Activated naive CD4-positive, alpha-beta T cell treated with anti-CD3 and anti-CD28 coated beads, Interleukin-2, amount 10 ng/mL, durations not matched to agents 7 days and 5 days (primary cell): ENCODE measurements at places on chromosomes 2 and 18.

DNA sequence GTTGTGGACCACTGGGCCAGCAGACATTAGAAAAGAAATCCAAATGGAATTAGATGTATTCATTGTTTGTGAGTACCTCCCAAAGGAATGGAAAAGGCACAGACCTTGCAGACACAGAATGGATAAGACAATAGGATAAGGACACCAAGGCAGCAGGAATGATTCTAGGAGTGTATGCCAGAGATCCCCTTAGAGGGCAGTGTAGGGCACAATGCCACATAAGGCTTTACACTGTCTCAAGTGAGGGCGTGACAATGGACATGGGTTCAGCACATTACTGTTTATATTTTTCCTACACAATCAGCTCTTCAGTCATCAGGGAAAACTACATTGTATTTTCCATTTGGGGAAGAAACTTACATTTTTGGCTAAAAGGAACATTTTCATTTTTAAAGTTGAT, 250.9 kb downstream of the PTH2R start:
- no peak overlapping the region for H3K27ac ChIP-seq
- DNase-seq, result no peak
- no peak overlapping the region for H3K4me3 ChIP-seq
- no peaks in the 10 kb centered on the region for H3K27me3 ChIP-seq
- no peaks in the 10 kb centered on the region for H3K4me1 ChIP-seq
- H3K36me3 ChIP-seq, result no peaks in the 10 kb centered on the region

DNA sequence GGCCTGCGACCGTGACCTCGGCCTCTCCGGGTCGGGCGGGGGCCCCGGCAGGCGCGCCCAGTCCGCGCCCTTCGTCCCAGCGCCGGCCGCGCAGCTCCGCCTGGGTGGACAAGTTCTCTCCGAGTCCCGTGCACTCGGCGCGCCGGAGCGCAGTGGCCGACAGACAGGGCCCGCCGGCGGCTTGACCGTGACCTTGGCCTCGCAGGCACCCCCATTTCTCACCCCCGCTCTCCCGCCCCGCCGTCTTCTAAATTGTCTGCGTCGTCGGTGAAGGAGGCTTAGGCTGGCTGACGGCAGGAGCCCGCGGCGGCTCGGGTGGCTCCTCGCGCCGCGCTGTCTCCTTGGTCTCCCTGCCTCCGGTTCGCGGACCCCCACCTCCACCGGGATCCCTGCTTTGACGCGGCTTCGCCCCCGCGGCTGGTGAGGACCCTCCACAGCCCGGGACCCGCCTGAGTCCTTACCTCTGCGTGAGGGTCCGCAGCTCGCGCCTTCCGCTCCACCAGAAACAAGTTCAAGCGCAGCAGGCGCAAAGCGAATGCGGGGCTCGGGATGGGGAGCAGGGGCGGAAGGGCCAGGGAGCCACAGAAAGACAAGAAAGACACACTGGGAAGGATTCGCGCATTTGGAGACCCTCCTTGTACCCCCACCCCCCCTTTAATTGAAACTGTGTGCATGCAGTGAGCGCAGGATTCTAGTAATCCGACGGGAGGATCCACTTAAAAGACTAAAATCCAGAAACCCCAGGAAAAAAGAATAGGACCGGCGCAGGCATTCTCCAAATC, 4.0 kb downstream of the PTGR3 start:
- H3K4me1 ChIP-seq, result peaks cover 39% of the 10 kb centered on the region
- H3K4me3 ChIP-seq, result peak overlapping the region; percentile 62
- DNase-seq, result no peak
- H3K27me3 ChIP-seq, result peaks cover 44% of the 10 kb centered on the region

- H3K4me3 ChIP-seq, result no peak overlapping the region
- H3K36me3 ChIP-seq, result no peaks in the 10 kb centered on the region
- peaks cover 58% of the 10 kb centered on the region for H3K27me3 ChIP-seq
- DNase-seq, result no peak
These were observed 7.0 kb downstream of the ASAP2 start for GRCh38 chr2:9213477-9214051.

DNA sequence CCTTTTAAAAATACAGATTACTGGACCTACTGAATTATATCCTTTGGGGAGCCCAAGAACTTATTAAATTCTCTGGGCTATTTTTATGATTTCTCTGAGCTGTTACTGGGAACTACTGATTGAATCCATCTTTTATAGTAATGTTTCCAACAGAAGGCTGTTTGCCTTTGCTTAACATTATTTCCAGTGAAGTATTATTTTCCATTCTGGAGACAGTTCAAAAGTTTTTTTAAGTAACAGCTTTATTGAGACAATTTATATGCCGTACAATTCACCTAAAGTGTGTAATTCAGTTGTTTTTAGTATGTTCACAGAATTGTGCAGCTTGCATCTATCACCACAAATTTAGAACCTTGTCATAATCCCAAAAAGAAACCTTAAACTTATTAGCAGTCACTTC, 100.6 kb downstream of the BABAM2 start:
- peaks cover 38% of the 10 kb centered on the region for H3K4me1 ChIP-seq
- H3K27ac ChIP-seq, result no peak overlapping the region
- no peaks in the 10 kb centered on the region for H3K27me3 ChIP-seq
- H3K4me3 ChIP-seq, result no peak overlapping the region
- no peak for DNase-seq

DNA sequence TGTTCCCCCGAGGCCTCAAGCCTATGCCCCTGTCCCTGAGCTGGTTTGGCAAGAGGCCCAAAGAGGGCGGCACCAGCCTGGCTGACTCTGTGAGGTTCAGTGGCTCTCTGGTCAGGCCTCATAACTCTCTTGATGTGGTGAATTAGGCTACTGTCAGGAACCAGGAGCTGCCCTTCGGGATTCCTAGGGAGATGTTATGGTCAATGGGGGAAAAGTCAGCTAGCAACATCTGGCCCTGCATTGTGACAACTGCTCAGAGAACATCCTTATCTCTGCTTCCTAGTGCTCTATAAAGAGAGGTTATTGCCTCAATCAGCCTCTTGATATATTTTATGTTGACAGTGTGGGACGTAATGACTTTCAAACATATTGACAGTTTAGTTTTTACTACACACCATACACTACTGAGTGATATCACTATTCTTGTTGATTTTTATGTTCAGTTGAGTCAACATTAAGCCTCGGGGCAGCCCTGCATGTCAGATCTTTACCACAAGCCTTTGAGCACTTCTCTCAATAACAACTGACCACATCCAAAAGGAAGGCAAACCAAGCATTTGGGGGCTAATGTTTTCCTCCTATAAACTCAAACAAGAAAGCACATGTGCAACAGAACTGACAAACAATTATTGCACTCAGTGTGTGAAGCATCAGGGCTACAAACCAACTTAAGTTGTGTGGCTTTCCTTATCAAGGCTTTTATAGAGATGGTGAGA, 448.3 kb upstream of the SLC14A2 start:
- no peak for DNase-seq
- H3K27me3 ChIP-seq, result no peaks in the 10 kb centered on the region
- H3K36me3 ChIP-seq, result no peaks in the 10 kb centered on the region
- no peaks in the 10 kb centered on the region for H3K4me1 ChIP-seq

DNA sequence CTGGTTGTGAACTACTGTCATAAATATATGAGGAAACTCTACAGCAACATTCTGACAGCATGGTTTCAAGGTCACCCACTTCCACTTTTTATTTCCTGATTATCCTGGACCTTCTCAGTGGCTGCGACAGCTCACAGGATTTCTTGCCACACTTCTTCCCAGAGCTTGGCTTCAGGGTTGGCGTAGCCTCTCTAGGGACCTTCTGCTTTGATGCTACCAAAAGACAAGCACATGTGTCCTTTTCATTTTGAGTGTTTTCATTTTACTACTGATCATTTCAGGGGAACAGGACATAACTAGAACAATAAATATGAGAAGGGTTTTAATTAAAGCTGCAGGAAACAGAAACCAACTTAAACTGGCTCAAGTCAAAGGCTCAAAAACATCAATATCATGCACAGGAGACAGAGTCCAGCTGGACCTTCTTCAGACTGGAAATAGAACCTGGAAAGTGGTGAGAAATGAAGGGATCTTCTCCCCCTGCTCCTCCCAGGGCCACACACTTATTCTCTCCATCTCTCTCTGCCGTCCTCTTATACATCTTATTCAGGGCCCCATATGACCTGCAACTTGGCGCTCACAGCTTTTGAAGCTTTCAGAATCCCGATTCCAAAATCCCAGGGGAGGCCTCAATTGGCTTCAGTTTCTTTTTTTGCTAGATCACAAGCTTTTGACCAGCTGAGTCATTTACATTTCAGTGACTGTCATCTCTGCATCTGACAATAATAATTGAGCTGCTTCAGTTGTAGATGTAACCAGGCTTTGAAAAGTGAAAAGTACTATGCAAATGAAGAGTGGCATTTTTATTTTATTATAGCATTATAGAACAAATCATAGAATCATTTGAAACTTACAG, 9.7 kb downstream of the VIT start:
- no peak overlapping the region for H3K4me3 ChIP-seq
- no peaks in the 10 kb centered on the region for H3K4me1 ChIP-seq
- peaks cover 19% of the 10 kb centered on the region for H3K27me3 ChIP-seq

- H3K27me3 ChIP-seq, result no peaks in the 10 kb centered on the region
- DNase-seq, result no peak
- no peak overlapping the region for H3K27ac ChIP-seq
- H3K4me1 ChIP-seq, result peaks cover 6% of the 10 kb centered on the region
These were observed 52.9 kb downstream of the ADI1 start for GRCh38 chr2:3466482-3466863.

- no peaks in the 10 kb centered on the region for H3K36me3 ChIP-seq
- H3K27me3 ChIP-seq, result no peaks in the 10 kb centered on the region
- H3K4me3 ChIP-seq, result no peak overlapping the region
- no peak overlapping the region for H3K27ac ChIP-seq
- DNase-seq, result no peak
- no peaks in the 10 kb centered on the region for H3K4me1 ChIP-seq
These were observed 228.8 kb downstream of the ETAA1 start for GRCh38 chr2:67625690-67626475.

- peaks cover 34% of the 10 kb centered on the region for H3K36me3 ChIP-seq
- peak; percentile 63 for DNase-seq
- H3K4me1 ChIP-seq, result peaks cover 51% of the 10 kb centered on the region
- H3K27ac ChIP-seq, result peak overlapping the region; percentile 96
- no peaks in the 10 kb centered on the region for H3K27me3 ChIP-seq
These were observed 891 bp downstream of the CAB39 start for GRCh38 chr2:230713331-230714135.

- H3K27me3 ChIP-seq, result no peaks in the 10 kb centered on the region
- DNase-seq, result no peak
- H3K36me3 ChIP-seq, result no peaks in the 10 kb centered on the region
- H3K4me3 ChIP-seq, result no peak overlapping the region
These were observed 313.2 kb downstream of the SATB2 start for GRCh38 chr2:199144546-199144945.

- DNase-seq, result no peak
- no peak overlapping the region for H3K4me3 ChIP-seq
- H3K4me1 ChIP-seq, result peaks cover 2% of the 10 kb centered on the region
- H3K36me3 ChIP-seq, result peaks cover 2% of the 10 kb centered on the region
These were observed 87.2 kb downstream of the EPAS1 start for GRCh38 chr2:46384457-46384815.
